SHP77 (cell line): ENCODE measurements at places on chromosomes 11 and 22.

DNA sequence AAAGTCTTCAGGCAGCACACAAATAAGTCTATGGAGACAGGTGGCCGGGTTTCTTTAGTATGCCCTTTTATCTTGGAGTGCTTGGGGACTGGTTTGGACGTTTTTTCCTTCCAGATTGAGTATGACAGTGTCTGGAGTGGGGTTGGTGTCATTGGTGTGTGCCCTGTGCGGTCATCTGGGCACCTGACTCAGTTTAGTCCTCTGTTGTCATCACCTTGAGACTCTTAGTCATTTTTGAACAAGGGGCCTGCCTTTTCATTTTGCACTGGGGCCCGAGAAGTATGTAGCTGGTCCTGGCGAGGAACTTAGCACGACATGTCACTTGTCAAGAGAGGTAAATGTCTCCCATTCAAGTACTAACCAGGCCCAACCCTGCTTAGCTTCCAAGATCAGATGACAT, 27.2 kb upstream of the MYO18B start:
- DNase-seq: no peak

GRCh38 chr22:47802421-47802820, 1040.0 kb downstream of the TBC1D22A start:
- DNase-seq: no peak

- no peak for DNase-seq
Observed at GRCh38 chr11:66330931-66331330, 5.3 kb downstream of the RIN1 start.

GRCh38 chr11:119935349-119935925, 202.5 kb downstream of the TRIM29 start:
- DNase-seq: no peak

GRCh38 chr11:10118865-10119264, 175.2 kb downstream of the SBF2 start:
- DNase-seq: no peak
